NCI-H2171 treated with DMSO at 0.1 percent for 48 hours (cell line): ENCODE measurements at places on chromosomes 6 and 20.
A peak's percentile ranks its signal among the peaks of the same experiment; 100 is the strongest.

GRCh38 chr6:142416179-142416578 is 114.4 kb downstream of the ADGRG6 start:
- no peak for DNase-seq

DNA sequence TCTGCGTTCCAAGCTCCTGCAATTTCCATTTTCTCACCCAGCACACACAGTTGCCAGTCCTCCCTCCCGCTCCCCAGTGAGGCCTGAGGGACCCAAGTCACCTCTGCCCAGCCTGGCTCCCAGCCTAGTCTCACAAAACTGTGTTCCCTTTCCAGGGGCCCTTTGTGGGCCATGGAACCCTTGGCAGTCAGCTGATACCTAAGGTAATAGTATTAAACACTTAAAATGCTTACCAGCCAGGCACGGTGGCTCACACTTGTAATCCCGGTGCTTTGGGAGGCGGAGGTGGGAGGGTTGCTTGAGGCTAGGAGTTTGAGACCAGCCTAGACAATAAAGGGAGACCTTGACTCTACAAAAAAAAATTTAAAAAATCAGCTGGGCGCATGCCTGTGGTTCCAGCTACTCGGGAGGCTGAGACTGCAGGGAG is 3.2 kb upstream of the RBM38 start:
- DNase-seq = no peak

- DNase-seq = no peak
Measured at GRCh38 chr6:107832151-107833056, 8.3 kb upstream of the SCML4 start.

- peak; percentile 26 for DNase-seq
Measured at GRCh38 chr6:69719602-69720193, 77.1 kb downstream of the LMBRD1 start.

DNA sequence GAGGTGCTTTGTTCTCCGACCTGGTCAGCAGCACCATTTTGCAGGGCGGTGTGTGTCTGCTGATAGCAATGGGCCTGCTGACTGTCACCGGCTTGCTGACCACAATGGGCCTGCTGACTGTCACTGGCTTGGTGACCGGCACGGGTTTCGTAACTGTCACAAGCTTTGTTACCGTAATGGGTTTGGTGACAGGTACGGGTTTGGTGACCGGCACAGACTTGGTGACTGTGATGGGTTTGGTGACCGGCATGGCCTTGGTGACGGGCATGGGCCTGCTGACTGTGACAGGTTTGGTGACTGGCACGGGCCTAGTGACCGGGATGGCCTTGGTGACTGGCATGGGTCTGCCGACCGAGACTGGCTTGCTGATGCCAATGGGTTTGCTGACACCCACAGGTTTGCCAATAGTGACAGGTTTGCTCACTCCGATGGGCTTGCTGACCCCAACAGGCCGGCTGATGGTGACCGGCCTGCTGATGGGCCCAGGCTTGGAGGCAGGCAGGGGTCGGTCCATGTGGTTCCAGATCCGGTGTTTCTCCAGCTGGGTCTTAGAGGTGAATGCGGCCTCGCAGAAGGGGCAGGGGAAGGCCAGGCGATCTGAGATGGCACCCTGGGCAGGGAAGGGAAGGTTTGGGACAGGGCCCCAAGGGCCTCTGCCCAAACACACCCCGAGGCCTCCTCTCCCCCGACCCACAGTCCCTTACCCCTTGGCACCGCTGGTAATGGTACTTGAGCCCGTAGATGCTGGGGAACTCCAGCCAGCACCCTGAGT is 3.4 kb downstream of the ZNF512B start:
- DNase-seq = no peak

DNA sequence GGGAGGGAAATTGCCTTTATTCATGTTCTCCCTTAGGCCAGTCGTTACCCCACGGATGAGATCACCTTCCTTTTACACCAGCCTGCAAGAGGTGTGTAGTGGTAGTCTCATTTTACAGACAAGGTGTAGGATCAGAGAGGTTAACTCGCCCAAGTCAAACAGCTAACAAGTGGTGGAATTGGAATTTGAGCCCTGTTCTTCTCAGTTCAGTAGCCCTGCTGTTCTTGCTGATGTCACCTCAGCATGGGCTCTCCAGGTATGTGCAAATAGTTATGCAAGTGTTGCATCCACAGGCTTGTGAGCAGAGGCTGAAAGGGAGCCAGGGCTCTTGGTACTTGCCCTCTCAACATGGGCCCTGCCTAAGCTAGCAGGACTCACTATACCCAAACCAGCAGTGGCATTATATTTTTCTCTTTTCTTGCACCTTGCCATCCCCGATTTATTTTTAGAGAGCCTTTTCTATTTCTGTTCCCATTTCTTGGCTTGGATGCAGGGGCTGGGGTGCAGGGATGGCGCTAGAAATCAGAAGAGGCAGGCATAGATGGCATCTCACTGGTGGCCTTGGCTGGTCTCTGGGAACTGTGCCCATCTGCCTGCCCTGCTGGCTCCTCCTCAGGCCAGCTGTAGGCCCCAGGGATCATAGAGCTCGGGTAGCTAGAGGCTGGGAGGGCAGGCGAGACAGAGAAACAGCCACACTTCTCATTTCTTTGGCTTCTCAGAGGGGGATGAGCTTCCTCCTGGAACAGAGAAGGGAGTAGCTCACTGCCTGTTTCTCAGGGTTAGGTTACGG is 18.2 kb downstream of the PPARD start:
- DNase-seq = no peak

DNA sequence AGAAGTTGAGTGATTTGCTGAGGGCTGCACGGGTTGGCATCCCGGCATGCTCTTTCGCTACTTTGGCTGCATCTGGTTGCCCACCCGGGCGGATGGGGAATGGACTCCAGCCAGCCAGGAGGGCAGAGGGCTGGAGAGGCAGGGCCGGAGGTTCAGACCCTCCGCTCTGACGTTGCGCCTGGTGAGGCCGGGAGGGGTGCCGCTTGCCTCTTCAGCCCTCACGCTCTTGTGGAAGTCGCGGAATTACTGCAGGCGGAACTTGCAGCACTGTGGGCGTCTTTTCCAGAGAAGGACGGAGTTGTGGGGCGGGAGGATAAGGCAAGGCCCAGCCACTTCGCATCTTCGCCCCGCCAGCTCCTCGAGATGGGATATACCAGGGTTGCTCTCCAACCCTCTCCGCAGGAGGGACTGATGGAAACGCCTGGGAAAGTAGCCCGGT is 656 bp downstream of the RTEL1 start:
- no peak for DNase-seq

GRCh38 chr20:44707018-44707579 is 8.1 kb upstream of the CCN5 start:
- no peak for DNase-seq

- no peak for DNase-seq
Measured at GRCh38 chr20:20520776-20521175, 152.9 kb downstream of the INSM1 start.

GRCh38 chr20:57470212-57470522 is 54.8 kb downstream of the CTCFL start:
- DNase-seq = no peak

GRCh38 chr20:33709398-33709797 is 10.7 kb downstream of the PXMP4 start:
- no peak for DNase-seq

- no peak for DNase-seq
Measured at GRCh38 chr6:49202924-49203536, 260.0 kb downstream of the MMUT start.

DNA sequence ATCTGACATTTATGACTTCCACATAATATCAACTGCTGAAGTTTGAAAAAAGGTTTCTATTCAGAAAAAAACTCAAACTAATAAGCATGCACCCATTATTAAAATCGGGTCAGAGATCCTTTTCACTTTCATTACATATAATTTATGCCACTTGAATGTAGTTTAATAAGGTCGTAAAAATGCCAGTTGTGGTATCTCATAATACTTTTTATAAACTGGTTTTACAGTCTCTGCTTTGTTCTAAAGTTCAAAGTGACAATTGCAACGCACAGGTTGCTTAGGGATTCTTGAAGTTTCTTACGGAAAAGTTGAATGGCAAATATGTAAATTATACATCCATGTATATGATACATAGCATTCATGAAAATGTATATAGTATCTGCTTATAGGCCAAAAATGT is 229.4 kb upstream of the CEP162 start:
- DNase-seq = no peak

GRCh38 chr20:19964289-19965265 is 52.6 kb upstream of the NAA20 start:
- peak; percentile 83 for DNase-seq

GRCh38 chr6:100633096-100633777 is 168.5 kb upstream of the SIM1 start:
- DNase-seq = no peak

GRCh38 chr6:56759521-56759920 is 116.8 kb upstream of the DST start:
- no peak for DNase-seq

DNA sequence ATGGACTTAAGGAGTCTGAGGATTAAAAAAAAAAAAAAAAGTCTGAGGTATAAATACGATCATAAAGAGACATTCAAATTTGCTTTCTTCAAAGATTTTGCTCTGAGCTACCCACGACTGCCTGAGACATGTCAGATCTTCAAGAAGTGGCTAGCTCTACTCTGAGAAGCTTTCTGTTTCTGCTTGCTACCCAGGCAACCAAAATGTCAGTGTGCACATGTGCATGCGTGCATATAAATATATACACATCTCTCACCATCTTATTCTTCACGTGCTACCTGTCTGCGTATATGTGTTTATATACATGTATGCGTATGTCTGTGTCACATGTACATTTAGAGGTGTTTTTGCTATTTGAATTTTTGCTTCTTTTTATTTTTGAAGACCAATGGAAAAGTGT is 299.6 kb upstream of the STXBP5 start:
- no peak for DNase-seq

DNA sequence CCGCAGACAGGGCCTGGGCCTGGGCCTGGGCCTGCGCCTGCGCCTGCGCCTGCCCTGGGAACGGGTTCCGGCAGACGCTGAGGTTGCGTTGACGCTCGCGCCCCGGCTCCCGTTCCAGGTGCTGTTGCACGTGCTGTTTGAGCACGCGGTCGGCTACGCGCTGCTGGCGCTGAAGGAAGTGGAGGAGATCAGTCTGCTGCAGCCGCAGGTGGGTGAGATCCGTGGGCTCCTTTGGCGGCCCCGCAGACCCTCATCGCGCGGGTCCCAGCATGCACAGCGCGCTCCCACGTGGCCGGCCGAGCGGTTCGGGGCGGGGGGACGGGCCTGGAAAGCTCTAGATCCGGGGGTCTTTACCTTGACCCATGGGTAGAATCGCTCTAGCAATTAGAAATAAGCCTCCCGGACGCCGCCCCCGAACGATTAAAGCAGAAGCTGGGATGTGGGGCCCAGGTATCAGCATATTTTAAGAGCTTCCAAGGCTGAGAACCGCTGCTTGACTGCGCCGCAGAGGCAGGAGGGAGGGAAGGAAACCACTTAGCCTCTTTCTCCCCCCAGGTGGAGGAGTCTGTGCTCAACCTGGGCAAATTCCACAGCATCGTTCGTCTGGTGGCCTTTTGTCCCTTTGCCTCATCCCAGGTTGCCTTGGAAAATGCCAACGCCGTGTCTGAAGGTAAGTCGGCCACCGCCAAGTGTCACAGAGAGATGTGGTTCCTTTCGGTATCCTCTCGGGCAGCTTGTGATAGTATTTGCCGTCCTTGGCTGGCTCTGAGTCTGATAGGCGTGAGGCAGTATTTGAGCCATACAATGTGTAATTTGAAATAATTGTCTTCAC is 508 bp downstream of the NOP56 start:
- DNase-seq = peak; percentile 52

DNA sequence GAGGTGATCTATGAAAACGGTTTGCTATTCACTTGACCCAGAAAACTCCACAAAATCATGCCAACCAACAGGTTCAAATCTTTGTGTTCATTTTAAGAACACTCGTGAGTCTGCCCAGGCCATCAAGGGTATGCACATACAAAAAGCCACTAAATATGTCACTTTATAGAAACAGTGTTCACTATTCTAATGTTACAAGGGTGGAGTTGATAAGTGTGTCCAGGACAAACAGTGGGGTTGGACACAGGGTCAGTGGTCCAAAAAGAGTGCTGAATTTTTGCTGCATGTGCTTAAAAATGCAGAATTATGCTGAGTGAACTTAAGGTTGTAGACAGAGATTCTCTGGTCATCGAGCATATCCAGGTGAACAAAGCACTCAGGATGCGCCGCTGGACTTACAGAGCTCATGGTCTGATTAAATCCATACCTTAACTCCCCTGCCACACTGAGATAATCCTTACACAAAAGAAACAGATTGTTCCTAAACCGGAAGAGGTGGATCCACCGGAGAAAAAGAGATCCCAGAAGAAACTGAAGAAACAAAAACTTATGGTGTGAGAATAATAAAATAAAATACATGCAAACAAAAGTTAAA is 23.5 kb downstream of the KIAA0408 start:
- no peak for DNase-seq

- no peak for DNase-seq
Measured at GRCh38 chr6:125255201-125255600, 46.6 kb downstream of the HDDC2 start.

DNA sequence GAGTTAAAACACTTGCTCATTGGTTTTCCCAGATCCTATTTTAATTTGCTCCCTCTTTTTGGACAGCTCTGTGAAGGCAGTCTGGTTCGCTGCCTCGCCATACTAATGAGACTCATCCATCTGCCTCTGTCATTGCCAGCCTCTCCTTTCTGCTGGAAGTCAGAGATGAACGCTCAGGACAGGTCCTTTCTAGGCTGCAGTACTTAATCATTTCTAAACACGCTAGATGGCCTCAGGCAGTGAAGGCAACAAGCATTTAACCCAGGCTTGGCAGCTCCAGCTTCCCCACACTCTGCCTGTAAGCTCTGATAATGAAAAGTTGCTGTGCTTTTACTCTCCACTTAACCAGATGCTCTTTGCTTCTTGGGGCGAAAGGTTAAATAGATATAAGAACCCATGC is 286.7 kb upstream of the POU3F2 start:
- no peak for DNase-seq

DNA sequence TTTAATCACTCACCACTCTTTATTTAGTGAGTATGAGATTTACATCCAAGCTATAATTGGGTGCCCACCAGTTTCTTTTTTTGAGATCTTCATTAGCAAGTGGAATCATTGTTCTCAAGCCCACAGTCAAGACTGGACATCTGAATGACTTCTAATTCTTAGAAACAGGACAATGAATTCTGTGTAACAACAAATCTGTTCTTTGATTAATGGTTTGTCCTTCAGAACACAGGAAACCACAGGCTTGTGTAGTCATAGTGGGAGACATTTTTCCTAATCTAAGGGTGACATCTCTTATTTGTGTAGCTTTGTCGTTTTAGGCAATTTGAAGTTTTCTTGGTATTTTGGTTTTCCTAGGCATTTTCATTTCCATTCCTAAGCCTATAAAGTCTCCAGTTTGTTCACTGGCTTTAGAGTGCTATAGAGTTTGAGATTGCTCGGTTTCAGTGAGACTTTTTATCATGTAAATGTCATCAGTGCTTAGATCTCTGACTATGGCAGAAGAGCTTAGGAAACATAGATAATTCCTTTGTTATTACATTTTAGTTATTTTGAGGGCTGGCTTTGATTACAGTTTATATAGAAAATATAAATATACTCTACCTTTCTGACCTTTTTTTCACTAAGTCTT is 903.9 kb upstream of the MAP3K7 start:
- no peak for DNase-seq
